SIG-M5 (cell line): ENCODE measurements at places on chromosomes 1 and 21.

GRCh38 chr1:35264871-35265270 lies 3.6 kb upstream of the ZMYM4 start:
- no peak for DNase-seq

- DNase-seq, result no peak
Measured at GRCh38 chr1:233368789-233369130, 41.2 kb downstream of the MAP3K21 start.

GRCh38 chr1:96253246-96254035 lies 468.1 kb upstream of the PTBP2 start:
- DNase-seq, result no peak

GRCh38 chr1:2411801-2412394 lies 466 bp downstream of the PEX10 start:
- no peak for DNase-seq

DNA sequence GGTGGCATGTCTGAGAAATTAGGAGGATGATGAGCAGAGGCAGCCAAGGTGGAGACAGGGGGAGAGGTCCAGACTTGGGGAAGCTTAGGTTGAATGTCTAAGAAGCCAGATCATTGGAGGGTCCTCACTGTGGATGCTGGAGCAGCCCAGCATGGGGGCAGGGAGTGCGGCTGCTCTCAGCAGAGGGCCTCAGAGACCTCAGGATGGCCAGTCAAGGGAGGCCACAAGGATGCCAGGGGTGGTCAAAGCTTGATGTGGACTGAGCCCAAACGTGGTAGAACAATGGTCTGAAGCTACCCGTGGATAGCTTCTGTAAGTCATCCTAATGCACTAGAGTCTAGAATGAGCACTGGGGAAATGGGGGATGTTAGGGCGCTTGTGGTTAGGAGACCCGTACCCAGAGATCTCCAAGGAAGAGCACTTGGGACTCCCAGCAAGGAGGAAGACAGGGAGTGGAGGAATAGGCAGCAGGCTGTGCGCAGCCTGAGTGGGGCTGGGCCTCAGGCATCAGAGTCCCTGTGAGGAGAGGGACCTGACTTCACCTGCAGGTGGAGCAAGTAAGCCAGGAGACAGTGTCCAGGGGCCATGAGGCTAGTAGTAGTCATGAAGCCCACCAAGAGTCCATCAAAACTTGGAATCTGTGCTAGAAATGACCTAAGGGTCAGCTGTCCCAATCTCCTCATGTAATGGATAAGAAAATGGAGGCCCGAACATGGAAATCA lies 4.3 kb upstream of the S100A9 start:
- no peak for DNase-seq

- no peak for DNase-seq
Measured at GRCh38 chr1:24498589-24498988, 4.0 kb upstream of the RCAN3 start.

DNA sequence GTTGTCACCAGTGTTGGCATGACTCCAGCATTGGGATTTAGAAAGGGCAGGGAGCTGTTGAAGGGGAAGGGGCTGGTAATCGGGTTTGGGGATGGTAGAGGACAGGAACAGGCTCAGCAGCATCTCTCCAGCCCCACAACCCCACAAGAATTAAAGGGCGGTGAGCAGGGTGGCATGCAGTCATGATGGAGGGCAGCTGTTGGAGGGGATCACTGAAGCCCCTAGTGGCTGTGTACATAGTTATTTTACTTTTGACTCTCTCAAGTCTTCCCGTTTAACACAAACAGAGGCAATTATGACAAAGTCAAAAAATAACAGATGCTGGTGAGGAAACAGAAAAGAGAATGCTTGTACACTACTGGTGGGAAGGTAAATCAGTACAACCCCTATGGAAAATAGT lies 213.8 kb downstream of the URB2 start:
- no peak for DNase-seq

DNA sequence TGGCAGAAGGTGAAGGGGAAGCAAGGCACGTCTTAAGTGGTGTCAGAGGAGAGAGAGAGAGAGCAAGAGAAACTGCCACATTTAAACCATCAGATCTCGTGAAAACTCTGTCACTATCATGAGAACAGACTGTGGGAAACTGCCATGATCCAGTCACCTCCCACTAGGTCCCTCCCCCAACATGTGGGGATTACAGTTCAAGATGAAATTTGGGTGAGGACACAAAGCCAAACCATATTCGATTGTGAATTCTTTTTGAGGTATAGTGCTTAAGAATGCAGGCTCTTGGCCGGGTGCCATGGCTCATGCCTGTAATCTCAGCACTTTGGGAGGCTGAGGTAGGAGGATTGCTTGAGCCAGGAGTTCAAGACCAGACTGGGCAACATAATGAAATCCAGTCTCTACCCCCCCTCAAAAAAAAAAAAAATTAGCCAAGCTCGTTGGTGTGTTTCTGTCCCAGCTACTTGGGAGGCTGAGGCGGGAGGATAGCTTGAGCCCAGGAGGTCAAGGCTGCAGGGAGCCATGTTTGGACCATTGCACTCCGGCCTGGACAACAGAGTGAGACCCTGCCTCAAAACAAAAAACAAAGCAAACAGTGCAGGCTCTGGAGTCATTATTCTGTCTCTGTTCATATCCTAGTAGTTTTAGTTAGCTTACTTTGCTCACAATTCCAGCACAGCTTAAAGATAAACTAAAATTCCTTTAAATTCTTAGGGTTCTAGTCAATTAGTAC lies 6.0 kb downstream of the ZCCHC17 start:
- no peak for DNase-seq

- DNase-seq, result no peak
Measured at GRCh38 chr1:24993871-24994580, 64.0 kb upstream of the RUNX3 start.

DNA sequence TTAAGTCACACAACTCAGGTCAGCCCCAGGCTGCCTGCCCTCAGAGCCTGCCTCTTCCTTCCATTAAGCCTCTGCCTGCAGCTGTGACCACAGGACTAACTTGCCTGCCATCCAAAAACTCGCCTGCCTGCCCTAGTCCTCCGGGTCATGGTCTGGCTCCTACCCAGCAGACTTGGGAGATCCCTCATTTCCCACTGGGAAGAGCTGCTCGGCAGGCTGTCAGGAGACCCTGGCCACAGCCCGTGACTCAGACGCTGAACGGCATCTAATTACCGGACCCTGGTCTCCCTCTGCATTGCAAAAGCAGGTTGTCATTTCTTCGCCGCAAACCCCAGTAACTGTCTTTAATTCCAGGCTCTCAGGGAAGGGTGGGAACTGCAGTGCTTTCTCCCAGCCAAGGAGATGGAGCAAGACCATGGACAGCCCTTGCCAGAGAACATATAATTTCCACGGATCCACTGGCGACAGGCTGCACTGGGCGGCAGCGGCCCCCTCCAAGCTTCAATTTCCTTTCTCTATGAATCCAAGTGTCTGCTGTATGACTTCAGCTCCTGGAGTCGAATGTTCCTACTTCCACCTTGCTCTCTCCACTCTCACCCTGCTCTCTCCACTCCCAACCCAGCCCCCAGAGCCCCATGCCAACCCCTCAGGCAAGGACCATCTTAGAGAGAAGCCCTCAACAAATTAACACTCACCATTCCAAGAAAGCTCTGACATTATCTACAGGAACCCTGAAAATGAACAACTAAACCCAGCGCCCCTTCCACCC lies 20.4 kb downstream of the OLFML2B start:
- no peak for DNase-seq

DNA sequence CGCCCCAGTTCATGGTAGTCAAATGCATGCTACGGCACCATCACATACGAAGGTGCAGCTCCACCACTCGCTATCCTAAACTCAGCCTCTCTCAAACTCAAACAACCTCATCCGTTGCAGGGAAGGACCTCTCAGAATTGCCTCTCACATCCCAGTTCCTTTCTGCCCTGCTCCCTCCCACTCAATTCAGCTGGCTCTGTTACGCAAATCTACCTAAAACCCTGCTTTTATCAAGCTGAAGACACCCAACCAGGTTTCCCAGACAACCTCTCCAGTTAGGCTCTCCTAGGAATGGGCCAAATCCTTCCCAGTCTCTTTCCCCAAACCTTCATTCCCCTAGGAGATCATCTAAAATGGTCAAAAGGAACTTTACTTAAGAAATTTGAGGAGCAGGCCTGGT lies 62.9 kb downstream of the CLSTN1 start:
- DNase-seq, result no peak

GRCh38 chr1:226309398-226310244 lies 657 bp upstream of the LIN9 start:
- no peak for DNase-seq

GRCh38 chr1:10679496-10680220 lies 116.8 kb downstream of the CASZ1 start:
- DNase-seq, result no peak

DNA sequence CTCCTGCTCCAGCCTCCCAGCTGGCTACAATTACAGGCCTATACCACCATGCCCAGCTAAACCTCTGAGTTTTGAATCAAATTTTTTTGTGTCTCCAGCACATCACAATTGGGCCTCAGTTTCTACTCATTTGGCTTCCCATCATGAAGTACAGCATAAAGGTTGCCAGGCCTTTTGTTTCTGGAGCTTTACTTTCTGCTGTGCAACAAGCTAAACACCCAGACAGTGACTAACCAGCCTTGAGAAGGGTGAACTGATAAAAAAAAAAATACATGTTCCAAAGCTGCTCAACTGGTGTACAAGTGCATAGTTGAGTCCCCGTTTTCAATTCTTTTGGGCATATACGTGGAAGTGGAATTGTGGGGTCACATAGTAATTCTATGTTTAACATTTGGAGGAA lies 25.1 kb downstream of the TIAM1 start:
- no peak for DNase-seq

- DNase-seq, result no peak
Measured at GRCh38 chr1:233796146-233796783, 108.2 kb upstream of the SLC35F3 start.

- DNase-seq, result no peak
Measured at GRCh38 chr21:45207839-45208626, 79.7 kb downstream of the POFUT2 start.

GRCh38 chr1:55043011-55043410 lies 3.7 kb downstream of the PCSK9 start:
- no peak for DNase-seq

DNA sequence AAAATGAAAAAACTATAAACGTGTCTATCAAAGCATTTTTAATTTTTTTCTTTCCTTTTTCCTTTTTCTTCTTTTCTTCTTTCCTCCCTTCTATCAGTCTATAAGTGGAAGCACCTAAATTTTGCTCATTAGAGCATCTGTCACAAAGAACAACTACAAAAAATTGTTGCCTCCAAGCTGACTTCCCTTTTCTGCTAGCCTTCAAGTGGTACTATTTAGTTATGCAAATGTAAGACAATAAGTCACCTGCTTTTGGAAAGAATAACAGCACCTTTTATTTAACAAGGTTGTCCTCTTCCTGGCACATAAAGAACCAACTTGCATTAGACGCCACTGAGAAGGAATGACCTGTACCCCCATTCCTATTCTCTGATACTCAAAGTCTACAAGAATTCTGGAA lies 45.0 kb upstream of the C1orf53 start:
- no peak for DNase-seq

- DNase-seq, result no peak
Measured at GRCh38 chr1:84877592-84877991, 15.4 kb downstream of the LPAR3 start.

DNA sequence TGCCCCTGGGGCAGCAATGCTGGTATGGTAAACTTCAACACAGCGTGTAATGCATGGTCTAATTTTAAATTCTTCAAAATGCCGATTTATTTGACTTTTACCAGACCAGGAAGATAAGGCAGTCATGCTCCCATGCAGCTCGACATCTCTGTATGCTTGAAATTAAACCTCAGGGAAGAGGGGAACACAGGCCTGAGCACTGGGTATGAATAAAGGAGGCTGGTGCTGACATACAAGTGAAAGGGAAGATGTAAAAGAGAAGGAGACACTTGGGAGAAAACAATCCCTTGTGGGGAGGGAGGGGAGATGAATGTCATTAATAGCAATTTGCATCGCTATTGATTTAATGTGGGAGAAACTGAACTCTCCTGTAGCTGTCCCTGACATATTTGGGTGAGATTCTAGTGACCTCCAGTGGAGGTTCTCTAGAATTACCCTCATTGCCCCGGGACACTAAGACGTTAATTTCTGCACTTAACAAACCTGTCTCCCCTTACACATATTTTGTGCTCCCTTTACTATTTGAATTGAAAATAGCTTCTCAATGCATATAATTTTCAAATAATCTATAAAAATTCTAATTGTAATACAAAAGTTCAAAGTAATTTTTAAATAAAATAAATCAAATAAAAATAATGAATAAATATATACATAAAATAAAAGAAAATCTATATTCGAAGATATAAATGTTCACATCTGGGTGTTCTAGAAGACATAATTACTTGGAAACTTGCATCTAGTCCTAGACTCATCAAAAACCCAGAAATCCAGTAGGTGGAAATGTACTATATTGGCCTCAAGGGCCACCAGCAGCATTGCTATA lies 283.1 kb downstream of the LMX1A start:
- no peak for DNase-seq

GRCh38 chr1:108182959-108183700 lies 17.0 kb downstream of the SLC25A24 start:
- no peak for DNase-seq

DNA sequence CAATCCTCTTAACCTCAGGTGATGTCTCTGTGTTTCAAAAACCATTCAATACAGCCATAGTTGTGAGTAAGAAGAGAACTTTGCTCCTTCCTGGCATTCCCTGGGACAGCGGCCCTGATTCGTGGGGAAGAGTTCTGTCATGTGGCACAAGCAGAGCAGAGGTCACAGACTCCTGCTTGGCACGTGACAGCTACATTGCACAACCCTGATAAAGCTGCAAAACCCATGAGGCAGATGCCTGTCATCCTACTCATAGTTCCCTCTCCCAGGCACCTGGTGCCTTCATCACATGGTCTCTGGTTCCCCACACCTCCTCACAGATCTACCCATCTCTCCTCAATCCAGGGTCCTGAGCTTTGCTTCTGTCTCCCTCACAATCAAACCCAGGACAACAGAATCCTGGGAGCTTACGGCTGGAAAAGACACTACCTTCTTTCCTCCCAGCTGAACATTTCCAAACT lies 70.8 kb downstream of the PLPP3 start:
- DNase-seq, result no peak

- no peak for DNase-seq
Measured at GRCh38 chr1:245001252-245001651, 136.9 kb upstream of the HNRNPU start.

GRCh38 chr1:207430602-207431001 lies 23.5 kb upstream of the CR2 start:
- DNase-seq, result no peak

DNA sequence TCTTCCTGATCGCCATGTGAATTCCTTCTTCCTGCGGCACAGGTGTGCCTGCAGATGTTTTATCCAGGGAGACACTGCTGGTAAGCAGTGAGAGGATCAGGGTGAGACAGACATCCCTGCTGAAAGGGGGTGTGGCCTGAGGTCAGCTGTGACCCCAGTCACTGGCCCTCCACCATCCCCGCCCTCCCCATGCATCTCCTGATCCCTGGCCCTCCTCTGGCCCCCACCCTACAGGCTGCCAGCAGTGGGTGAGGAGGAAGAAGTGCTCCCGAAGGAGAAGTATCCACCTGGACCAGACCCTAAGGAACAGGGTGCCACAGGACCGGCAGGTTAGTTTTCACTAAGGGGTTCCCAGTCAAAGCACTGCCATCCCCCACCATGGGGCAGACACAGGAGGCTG lies 85.3 kb downstream of the GLIS1 start:
- no peak for DNase-seq

GRCh38 chr1:12181568-12181967 lies 14.8 kb downstream of the TNFRSF1B start:
- no peak for DNase-seq
